NCI-H187 treated with DMSO at 0.1 percent for 48 hours (cell line): ENCODE measurements at places on chromosomes 12 and 14.

DNA sequence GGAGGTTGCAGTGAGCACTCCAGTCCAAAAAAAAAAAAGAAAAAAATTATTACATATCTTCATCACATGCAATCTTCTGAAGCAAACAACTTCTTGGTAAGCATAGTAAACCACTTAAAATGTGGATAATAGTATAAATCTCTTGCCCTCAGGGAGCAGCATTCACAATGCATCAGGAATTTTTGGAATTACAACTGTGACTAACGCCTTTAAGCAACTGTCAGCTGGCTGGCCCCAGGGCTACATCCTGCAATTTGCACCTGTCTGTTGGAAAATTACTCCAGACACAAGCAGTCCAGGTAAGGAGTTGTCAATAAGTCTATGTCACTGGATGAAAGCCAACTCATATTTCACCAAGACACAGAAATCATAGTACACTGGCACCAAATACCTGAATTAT lies 5.5 kb upstream of the SLC7A7 start:
- DNase-seq = no peak

DNA sequence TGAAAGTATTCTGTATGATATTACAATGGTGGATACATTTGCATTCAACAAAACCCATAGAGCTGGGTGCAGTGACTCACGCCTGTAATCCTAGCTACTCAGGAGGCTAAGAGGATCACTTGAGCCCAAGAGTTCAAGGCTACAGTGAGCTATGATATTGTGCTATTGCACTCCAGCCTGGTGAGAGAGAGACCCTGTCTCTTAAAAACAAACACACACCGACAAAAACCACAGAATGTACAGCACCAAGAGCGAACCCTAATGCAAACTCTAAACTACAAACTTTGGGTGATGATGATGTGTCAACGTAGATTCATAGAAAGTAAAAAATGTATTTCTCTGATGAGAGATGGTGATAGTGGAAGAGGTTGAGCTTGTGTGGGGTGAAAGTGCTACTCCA lies 8.6 kb downstream of the CAPRIN2 start:
- no peak for DNase-seq

GRCh38 chr14:44287858-44288257 lies 219.2 kb downstream of the FSCB start:
- DNase-seq = no peak

DNA sequence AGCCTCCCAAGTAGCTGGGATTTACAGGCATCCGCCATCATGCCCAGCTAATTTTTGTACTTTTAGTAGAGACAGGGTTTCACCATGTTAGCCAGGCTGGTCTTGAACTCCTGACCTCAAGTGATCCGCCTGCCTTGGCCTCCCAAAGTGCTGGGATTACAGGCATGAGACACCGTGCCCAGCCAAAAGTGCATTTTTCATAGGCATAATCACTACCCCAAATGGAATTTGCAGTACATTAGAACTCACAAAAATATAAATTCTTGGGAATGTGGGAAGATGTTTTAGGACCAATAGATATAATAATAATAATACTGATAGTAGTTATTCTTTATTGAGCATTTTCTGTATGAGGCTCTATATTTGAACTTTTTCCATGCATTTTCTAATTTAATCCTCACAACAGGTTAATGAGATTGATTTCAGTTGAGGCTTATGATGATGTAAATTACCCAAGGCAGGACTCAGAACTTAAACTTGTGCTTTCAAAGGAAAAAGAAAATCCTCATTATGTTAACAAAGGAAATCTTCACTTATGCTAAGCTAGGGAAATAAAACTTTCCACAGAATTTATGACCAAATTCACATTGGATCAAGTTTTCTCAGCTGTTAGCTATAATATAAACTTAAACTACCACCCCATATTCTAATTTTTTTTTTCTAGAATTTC lies 121.6 kb downstream of the SRGAP1 start:
- no peak for DNase-seq

- no peak for DNase-seq
These were observed 965 bp upstream of the CREBL2 start for GRCh38 chr12:12610711-12611110.

DNA sequence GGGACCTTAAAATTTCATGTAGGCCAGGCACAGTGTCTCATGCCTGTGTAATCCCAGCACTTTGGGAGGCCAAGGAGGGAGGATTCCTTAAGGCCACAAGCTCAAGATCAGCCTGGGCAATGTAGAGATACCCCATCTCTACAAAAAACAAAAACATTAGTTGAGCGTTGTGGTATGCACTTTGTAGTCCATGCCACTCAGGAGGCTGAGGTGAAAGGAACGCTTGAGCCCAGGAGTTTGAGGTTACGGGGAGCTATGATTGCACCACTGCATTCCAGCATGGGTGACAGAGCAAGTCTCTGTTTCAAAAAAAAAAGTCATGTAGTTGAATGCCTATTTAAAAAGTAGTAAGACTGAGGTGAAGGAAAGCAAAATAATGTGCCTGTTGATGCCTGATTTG lies 83.5 kb downstream of the TTC6 start:
- DNase-seq = no peak

GRCh38 chr14:77926942-77927341 lies 127.0 kb downstream of the ADCK1 start:
- DNase-seq = no peak
